Progenitor cell of endocrine pancreas (in vitro differentiated cells): ENCODE measurements at places on chromosomes 7 and 10. TPM values are rescaled to one million over a fixed set of nuclear protein-coding genes. Genes with fewer than 3 reads are reported as not detected.

DNA sequence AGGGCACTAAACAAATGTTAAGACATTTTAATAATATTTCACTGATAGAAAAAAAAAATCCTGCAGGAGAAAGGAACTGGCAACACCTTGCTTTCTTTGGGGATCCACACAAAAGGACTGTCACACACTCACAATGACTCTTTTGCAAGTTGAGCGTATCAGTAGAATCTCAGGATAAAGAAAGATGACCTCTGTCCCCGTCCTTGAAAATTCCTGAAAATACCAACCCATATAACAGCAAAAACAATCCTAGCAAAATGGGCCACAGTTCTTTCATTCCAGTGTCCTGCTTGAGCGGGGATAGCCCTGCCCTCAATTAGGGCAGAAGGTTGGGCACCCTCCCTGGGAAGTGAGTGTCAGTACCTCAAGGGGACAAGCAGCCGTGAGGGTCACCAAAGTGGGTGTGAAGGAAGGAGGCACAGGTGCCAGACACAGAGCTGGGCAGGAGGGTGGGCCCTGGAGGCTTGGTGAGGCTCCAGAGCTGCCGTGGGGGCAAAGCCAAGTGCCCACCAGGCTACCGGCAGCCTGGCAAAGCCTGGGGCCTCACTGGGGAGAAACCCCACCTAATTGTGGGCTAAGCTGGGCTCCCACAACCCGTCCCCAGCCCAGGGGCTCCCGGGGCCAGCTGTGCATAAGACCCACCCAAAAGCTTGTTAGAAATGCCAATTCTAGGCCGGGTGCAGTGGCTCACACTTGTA, 2.8 kb downstream of the WDR86 start:
- no peak for DNase-seq

DNA sequence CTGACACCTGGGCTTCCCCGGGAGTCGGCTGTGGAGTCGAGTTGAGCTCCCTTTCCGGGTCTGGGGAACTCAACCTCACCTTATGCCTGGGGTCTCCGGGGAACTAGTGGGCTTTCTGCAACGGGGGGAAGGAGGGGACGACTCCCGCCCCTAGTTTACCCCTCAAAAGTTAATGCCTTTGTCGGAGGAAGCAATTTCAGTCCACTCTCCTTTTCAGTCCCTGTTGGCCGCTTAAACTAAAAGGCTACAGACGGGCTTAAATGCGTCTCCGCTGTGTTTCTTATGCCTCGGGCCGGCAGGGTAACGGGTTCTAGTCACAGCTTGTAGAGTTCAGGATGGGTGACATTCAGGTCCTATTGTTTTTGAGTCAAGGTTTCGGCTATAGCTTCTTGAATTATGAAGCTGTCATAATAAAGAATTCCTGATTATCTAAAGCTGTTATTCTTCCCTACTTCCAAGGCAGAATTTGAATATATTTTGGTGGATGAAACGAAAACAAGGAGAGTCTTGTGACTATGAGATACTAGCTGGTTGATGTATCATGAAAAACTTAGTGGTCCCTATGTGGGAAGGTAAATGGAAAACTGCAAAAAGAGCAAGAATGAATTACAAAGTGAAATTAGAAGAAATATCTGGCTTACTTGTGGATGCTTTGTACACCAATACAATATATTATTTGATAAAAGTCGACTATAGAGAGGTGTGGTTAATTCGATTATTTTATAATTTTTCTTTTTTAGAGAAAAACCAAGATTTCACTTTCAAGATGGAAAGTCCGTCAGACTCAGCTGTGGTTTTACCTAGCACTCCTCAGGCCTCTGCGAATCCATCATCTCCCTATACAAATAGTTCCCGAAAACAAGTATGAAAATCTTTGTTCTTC, 495 bp downstream of the SFR1 start:
- no peak for DNase-seq

DNA sequence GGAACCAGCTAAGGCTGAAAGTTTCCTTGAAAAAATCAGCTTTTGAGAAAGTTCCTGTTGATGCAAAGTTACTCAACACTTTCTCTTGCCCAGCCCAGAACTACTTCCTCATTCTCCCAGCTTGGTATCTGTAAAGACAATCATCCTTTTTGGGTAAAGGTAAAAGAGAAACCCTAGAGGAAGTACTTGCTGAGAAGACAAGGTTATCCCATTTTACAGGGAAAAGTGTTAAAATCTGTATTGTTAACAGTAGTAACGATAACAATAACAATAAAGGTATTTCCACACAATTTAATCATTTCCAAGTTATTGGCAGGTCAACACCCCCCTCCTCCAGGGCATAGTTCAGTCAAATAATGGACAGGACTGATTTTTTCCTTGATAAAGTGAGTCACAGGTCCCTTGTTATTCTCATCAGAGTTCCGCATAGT, 2.4 kb downstream of the ALOX5 start:
- no peak for DNase-seq

DNA sequence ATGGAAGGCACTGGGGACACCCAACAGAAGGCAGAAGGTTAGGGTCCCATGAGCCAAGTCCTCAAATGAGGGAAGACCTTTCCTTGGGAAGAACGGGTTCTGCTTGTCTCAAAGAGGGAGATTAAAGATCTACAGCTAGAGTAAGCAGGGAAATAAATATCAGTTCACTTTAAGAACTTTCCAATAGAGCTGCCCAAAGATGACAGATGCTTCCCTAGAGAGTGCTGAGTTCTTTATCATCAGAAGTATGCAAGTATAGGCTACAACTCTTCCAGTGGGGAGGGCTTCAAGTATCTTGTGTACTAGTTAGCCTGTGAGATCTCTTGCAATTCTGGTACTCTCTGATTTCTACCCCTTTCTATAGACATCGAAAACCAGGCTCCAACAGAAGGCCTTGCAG, 39.4 kb downstream of the EMX2 start:
- no peak for DNase-seq

DNA sequence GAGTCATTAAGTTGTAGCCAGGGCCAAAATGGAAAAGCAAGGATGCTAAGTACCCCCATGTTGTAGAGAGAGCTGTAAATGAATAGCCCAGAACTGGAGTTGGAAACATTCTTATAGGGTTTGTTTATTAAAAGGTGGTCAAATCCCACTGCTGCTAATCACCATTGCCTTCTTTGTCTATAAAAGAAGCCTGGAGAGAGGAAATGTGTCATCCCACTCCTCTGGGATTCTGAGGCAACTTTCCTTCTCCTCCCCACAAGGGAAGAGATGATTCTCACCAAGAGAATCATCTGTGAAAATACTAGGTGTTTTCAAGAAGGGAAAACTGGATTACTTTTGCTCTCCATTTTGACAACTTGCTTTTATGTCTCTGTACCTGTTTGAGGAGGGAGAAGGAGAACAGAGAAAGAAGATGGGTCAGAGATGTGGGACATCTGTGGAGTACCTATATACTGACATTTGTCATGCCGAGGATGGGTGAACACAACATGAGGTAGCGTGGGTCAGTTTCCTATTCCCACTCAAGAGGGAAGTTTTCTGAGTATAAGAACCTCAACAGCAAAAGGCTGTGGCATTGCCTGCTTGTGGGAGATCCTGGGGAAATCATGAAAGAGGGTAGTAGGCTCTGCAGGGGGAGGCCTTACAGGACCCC, 262.2 kb downstream of the KIF20B start:
- no peak for DNase-seq

The TMEM140 gene
- total RNA-seq = 0.14 TPM in 1 of 2 replicates, not detected in the other

DNA sequence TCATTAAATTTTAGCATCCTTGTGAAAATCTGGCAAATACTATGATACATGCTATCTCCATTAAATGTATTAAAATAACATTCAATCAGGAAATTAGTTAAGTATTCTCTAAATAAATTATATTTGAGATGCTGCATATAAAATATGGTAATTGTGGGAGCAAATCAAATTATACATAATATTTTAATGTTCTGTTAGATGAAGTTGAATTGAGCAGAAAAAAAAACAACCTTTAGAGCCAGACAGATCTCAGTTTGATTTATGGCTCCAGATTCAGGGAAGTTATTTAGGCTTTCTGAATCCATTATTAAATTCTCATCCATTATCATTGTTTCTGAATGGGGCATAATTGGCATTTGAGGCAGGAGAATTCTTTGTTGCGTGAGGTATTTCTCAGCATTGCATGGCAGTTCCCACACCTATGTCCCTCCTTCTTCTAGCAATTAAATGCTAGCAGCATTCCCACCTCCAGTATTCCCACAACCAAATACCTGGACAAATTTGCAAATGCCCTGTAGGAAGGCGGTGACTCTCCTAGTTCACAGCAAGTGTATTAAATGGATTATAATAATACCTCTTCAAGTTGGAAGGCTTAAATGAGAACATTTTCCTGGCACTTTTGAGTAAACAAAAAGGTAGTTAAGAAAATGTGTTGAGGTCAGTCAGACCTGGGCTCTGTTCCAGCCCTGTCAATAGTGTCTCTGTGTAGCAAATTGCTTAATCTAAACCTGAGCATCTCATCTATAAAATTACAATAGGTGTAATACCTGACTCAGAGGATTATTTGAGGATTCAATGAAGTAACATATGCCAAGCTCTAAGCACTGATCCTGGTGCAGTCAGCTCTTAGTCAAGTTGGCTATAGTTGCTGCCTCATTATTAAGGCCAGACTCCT, 108.9 kb downstream of the RNLS start:
- no peak for DNase-seq

The SMO gene
- 103 and 104 TPM in 2 replicates for total RNA-seq

DNA sequence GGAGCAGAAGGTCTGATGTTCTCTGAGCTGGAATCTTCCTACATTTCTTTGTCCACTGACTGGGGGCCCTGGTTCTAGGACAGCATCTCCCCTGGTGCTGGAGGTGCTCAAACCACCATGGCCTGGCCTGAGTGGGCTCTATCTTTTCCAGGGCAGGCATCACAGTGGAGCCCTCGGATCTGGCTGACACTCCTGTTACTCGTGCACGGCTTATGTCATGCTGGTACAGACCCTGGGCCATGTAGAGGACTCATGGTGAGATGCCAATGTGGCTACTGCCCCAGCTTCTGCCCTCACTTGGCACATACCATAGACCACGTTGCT, 96.0 kb downstream of the HIPK2 start:
- DNase-seq = no peak

The HECW1 gene
- total RNA-seq = 0.09 and 0.50 TPM in 2 replicates

DNA sequence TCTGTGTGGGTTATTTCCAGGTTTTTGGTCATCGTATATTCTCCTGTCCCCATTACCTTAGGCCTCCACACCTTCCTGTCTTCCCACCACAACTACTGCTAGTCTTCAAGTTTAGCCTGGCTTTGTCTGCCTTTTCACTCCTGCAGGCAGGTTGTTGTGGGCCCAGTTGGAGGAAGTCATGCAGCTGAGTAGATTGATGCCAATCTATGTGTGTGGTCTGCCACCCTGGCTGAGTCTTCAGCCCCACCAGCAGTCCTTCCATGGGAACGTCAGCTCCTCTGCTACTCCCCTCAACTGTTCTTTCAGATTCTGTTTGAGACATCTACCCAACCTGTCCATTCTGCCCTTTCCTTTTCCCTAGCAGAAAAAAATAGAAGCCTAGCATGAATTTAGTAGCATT, 6.3 kb downstream of the RINT1 start:
- no peak for DNase-seq

DNA sequence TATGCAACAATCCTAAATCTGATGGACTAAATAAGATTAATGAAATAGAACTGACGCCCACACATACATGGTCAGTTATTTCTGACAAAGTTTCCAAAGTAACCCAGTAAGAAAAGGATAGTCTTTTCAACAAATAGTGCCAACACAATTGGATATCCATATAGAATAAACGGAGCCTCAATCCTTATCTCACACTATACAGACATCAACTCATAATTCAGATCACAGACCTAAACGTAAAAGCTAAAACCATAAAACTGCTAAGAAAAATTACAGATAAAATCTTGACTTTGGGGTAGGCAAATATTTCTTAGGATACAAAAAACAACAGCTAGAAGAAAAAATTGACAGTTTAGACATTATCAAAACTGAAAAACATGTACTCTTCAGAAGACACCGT, 8.5 kb downstream of the CACUL1 start:
- no peak for DNase-seq

DNA sequence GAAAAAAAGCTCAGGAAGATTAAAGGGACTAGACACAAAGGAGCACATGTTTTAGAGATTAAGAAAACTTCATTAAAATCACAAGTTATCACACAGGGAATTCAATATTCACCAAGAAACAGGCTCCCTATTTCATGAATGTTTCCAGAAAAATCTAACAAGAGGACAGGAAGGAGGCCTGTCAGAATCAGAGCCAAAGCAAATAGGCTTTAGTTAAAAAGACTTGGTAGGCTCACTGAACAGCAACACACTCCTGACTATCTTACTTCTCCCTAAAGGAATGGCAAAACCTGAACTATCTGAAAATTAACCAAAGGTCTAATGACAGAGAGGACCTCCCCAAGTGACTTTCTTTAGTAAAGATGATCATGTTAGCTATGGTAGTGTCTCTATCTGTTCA, 188.3 kb upstream of the MEOX2 start:
- DNase-seq = no peak
